Stimulated activated CD4-positive, alpha-beta T cell treated with anti-CD3 and anti-CD28 coated beads, Interleukin-15, amount 100 ng/mL, for 1 hour (primary cell): ENCODE measurements at places on chromosomes 13 and 19.

DNA sequence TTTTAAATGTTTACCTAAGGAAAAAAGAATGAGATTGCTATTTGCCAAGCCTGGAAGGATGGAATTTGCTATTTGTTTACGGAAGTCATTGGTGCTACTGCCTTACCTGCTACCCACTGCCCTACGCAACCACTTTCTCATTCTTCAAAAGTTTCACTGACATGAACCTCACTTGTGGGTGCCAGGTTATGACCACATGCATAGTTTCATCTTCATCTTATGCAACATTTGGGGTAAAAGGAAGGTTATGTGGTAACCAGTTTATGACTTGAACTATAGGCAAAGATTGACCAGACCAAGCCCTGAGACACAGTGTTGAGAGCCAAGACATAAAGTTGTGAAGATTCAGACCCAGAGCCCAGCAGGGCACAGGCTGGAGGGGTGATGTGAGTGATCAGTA, 142.5 kb downstream of the LACC1 start:
- DNase-seq, result no peak

DNA sequence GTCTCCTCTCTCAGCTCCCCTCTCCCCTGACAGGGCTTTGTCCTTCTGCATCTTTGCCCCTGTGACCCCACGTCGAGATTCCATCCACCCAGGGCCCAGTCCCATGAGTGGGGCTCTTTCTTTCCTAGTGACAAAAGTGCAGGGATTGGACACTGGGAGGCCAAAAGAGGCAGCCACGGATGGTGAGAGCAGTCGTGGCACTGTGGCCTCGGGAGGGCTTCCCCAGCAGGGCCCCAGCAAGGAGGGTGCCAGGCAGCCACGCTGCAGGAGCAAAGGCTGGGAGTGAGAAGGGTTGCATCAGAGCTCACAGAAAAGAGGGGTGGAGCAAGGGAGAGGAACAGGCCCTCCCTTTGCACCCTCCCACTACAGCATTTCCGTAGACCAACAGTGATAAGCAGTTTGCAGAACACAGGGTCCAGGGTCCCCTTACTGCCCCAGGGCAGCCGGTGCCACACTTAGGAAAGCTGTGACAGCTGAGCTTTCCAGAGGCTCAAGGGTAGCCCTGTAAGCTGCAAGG, 4.9 kb downstream of the ZSCAN1 start:
- no peak for DNase-seq

- no peak for DNase-seq
These were observed 3.7 kb upstream of the ZNF444 start for GRCh38 chr19:56137405-56137804.

- peak; percentile 72 for DNase-seq
These were observed 4.4 kb upstream of the ZNF681 start for GRCh38 chr19:23762884-23763711.

DNA sequence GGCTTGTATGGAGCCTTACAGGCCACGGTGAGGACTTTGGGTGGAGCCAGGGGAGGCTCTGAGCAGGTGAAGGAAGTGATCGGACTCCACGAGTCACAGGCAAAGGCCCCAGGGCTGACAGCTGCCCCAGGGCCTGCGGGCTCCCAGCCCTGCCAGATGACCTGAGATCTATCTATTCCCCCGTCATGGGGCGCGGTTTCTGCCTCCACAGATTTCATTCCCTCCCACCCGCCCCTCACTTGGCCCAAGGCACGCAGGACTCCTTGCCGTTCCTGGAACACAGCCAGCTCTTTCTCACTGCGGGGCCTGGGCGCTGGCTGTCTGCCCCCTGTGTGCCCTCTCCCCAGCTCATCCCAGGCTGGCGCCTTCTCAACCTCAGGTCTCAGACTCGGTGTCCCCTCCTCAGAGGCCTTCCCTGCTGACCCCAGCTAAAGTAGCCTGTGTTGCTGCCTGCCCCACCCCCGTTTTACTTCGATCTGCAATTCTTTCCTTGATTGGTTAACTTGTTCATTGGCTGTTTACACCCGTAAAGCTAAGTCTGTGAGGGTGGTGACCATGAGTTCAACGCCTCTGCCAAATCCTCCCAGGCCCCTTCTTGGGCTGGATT, 13.9 kb upstream of the PAK4 start:
- no peak for DNase-seq

DNA sequence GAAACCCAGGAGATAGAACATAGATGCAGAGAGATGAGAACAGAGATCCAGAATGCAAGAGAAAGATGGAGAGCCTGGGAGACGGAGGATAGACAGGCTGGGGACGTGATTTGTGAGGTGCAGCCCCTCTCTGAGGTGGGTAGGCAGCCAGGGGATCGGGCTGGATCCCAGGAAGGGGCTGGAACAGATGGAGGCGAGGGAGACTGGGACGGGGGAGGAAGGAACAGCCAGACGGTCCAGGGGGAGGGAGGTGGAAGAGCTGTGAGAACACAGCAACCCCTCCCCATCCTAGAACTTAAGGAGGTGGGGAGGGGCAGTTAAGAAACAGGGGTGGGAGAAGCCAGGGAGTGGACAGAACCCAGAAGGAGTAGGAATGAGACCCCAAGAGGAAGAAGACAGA, 3.1 kb downstream of the SLC17A7 start:
- no peak for DNase-seq

GRCh38 chr13:19601749-19602725, 31.4 kb upstream of the MPHOSPH8 start:
- DNase-seq, result peak; percentile 21

GRCh38 chr19:53989600-53990533, 1.6 kb upstream of the CACNG6 start:
- no peak for DNase-seq

DNA sequence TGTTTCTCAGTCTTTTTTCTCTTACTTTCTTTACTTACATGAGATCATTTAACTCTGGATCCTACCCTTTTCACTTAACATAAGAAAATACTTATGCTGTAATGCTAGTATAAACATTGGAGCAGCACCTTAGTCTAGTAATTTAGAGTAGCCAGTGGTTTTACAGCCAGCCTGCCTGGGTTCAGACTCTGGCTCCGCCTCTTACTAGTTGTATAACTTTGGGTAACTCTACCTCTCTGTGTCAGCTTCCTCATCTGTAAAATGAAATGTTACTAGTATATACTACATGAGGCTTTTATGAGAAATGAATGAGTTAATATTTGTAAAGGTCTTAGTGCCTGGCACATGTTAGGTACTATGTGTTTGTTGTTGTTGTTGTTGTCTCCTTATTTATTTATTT, 5.6 kb downstream of the CDADC1 start:
- no peak for DNase-seq

DNA sequence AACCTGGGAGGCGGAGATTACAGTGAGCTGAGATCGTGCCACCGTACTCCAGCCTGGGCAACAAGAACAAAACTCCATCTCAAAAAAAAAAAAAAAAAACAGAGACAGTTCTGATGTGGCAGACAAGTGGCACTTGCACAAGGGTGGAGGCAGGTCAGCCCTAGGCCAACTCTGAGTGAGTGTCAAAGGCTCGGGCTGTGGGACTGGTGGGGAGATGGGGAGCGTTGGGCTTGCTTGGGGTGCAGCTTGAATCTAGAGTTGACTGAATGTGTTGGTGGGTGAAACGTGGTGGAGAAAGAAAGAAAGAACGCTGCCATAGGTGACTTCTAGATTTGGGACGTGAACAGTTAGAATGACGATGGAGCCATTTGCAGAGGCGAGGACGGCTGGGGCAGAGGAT, 121.3 kb upstream of the SPACA7 start:
- DNase-seq, result no peak

GRCh38 chr13:20995245-20995838, 66.0 kb downstream of the LATS2 start:
- no peak for DNase-seq

- DNase-seq, result no peak
These were observed 1.7 kb upstream of the DNAJB1 start for GRCh38 chr19:14519860-14520407.

DNA sequence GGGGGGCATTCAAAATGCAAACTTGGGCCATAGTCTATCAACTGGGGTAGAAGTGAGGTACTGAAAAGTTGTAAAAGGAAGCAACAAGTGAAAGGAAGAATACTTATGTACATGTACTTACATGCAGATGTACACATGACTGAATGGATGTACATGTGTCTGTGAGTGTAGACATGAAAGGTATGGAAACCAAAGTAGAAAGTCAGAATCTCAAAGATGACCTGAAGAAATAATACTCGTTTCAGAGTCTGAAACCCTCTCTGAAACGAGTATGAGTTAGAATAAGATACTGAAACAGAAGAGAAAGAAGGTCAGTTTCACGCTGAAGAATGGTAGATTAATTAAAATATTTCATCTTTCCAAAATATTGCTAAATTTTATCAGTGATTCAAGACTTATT, 13.9 kb downstream of the DZIP1 start:
- no peak for DNase-seq

GRCh38 chr19:6429419-6430221, 3.9 kb downstream of the SLC25A41 start:
- DNase-seq, result no peak

DNA sequence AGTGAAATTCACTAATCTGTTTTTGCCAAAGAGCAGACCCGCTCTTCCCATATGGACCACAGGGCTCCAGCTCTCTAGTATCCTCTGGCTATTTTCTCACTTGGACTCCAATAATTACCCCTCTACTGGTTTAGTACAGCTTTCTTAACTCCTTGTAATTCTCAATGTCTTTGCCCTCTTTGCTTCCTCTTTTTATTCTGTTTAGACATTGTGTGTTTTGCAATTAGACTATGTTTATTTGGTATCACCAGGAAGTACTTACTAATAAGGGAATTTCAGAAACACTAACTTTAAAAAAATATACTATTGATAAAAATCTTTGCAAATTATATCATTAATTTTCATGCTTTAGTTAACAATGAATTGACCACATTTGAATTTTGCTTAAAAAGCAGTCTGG, 111.6 kb upstream of the OBI1 start:
- no peak for DNase-seq

- no peak for DNase-seq
These were observed 6.5 kb downstream of the MAB21L1 start for GRCh38 chr13:35469806-35470525.

- no peak for DNase-seq
These were observed 151.3 kb downstream of the LMO7 start for GRCh38 chr13:75787249-75787928.

GRCh38 chr13:40520916-40521315, 145.5 kb downstream of the FOXO1 start:
- DNase-seq, result no peak

DNA sequence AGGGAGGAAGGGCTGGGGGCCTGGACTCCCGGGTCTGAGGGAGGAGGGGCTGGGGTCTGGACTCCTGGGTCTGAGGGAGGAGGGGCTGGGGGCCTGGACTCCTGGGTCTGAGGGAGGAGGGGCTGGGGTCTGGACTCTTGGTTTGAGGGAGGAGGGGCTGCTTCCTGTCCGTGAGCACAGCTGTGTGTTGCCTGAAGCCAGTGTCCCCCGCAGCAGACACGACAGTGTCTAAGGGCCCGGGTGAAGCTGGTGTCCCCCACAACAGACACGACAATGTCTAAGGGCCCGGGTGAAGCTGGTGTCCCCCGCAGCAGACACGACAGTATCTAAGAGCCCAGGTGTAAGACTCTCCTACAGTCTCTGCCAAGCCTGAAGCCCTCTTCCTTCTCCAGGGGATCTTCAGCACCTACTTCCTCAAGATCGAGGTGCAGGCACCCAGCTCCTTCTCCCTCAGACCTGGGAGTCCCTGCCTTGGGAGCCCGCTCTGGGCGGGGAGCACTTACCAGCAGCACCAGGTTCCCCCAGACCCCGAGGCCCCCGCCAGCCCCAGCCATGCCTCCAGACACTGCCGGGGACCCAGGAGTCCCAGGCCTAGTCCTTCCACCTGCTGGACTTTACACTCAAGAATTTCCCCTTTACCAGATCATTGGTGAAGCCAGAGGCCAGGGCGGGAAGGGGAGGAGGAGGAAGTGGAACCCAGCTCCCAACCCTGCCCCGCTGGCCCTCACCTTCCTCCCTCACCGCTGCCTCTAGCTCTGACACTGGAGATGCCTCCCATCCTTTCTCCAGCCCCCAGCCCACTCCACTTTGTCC, at the start of gene PTPRH:
TSS of gene PTPRH (minus strand) at position 622 of the 813 bp plus-strand sequence. CDS start at position 554, 68 bp downstream.
- DNase-seq, result no peak

DNA sequence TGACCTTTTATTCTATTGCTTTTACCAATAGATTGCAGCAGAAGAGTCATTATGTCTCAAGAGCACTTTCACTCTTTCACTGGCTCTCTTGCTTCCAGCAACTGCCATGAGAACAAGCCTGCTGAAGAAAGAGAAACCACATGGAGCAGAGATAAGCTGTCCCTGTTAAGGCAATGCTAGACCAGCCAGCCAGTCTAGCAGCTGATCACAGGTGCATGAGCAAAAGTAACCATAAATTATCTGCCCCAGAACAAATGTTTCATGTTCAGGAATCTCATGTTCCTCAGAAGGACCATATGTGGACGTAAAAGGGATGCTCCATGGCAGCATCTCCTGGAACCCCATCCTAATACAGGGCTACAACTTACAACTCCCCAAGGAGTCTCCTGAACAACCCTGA, 20.4 kb upstream of the DCLK1 start:
- no peak for DNase-seq

DNA sequence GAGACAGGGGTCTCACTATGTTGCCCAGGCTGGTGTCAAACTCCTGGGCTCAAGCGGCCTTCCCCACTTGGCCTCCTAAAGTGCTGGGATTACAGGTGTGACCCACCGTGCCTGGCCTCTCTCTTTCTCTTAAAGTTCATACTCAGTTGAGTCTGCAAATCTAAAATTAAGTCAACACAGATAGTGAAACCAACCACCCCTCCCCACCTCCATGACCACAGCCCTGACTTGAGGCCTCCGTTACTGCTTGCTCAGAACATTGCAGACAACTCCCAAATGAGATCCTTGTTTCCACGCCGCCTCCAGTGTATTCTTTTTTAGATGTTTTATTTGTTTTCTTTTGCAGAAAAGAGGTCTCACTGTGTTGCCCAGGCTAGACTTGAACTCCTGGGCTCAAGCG, 94.4 kb downstream of the CACNA1A start:
- no peak for DNase-seq

GRCh38 chr19:32813862-32814425, 55.6 kb downstream of the SLC7A9 start:
- no peak for DNase-seq

- DNase-seq, result no peak
These were observed 522.6 kb downstream of the RFC3 start for GRCh38 chr13:34340534-34340933.

- no peak for DNase-seq
These were observed 679 bp upstream of the CDADC1 start for GRCh38 chr13:49246850-49247642.

GRCh38 chr13:88761145-88761544, 1090.0 kb downstream of the SLITRK5 start:
- DNase-seq, result no peak

DNA sequence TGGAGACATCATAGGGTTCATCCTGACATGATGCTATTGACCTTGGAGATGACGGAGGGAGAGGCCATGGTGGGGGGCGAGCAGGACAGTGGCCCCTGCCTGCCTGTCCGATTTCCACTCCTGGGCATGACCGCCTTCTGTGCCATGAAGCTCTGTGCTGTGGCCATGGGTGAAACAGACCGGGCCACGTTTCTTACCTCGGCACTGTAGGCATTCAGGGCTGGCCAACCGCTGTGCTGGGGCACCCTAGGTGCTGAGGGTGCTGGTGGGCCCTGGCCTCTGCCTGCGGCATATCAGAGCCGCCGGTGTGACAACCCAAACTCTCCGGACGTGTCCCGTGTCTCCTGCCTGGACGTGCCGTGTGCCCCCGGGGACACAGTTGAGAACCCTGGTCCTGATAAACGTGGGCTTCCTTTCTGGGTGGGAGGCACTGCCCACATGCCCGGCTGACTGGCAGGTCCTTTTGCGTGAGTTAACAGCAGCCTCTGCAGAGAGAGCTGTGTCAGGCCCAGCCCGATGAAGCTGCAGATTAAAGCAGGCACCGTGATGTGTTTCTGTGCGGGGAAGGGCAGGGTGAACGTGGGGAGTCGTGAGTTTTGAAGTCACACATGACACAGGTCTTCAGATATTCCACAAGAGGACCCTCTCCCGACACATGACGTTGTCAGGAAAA, 46.5 kb downstream of the TMEM255B start:
- DNase-seq, result no peak
